ENCODE measurements at places on chromosomes 13 and 19.

GRCh38 chr19:57363688-57364181 is 384 bp downstream of the TRAPPC2B start:
- no peak for DNase-seq

- no peak for DNase-seq
These were observed 576.5 kb upstream of the ARGLU1 start for GRCh38 chr13:107144432-107144831.

- peak; percentile 64 for DNase-seq
These were observed 1.6 kb downstream of the GATAD2A start for GRCh38 chr19:19406878-19407632.

- DNase-seq: no peak
These were observed 9.2 kb downstream of the ADGRE2 start for GRCh38 chr19:14769201-14769600.

DNA sequence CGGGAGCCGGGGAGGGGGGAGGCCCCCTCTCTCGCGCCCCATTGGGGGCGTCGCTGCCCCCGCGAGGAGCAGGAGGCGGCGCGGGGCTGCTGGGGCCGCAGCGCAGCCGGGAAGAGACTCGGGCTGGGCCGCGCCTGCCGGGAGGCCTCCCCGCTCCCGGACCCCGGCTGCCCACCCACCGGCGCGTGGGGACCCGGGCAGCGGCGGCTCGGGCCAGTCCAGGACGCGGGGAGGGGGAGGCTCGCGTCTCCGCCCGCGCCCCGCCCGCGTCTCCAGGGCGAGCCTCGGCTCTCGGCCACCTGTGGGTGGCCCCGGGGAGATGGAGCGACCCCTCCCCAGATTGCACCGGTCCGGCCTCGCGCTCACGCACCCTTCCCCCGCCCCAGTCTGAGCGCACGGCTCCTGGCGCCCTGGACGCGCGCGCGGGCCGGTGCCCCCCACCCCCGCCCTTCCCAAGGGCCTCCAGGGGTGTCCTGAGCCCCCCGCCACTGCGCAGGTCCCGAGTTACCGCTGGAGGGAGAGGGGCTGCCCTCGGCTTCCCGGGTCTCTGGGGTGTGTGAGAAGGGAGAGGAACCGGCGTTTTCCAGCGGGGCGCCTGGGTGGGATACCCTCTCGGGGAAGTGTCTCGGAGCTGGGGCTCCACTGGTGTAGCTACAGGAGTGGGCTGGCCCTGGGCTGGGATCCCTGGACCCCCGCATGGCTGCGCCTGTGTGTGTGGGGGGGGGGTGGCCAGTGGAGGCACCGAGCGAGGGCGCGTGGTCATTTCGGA is 645 bp downstream of the PALM start:
- DNase-seq: no peak

- no peak for DNase-seq
These were observed at the start of gene CYP4F12 for GRCh38 chr19:15672580-15673175. TSS of gene CYP4F12 (plus strand) at chr19:15673087. CDS start at chr19:15673530, 443 bp downstream.

GRCh38 chr13:33258808-33259193 is 26.8 kb downstream of the STARD13 start:
- DNase-seq: no peak

- no peak for DNase-seq
These were observed 12.8 kb downstream of the ZNF791 start for GRCh38 chr19:12623361-12624031.

DNA sequence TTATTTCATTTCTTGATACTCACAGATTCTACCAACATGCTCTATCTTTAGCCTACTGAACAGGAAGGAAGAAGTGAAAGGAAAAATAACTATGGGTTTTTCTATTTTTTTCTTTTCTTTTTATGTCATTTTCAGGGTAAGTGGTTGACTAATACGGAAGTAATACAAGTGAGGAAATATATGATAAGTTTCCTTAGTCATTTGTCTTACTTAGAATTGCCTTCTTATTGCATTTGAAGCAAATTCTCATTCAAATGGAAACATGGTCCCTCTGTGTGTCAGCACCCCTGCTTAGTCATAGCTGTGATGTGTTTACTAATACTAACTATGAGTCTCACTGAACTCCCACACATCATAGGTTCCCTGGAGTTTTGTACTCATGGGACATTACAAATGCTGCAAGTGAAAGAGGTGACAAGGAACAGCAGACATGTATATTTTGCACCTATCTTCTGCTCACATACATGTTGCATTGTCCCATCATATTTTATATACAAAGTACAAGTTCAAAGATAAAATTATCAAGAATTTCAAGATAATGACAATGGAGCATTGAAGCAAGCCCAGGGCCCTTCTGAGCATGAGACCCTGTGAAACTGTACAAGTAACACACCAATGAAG is 60.1 kb downstream of the DCT start:
- DNase-seq: no peak

DNA sequence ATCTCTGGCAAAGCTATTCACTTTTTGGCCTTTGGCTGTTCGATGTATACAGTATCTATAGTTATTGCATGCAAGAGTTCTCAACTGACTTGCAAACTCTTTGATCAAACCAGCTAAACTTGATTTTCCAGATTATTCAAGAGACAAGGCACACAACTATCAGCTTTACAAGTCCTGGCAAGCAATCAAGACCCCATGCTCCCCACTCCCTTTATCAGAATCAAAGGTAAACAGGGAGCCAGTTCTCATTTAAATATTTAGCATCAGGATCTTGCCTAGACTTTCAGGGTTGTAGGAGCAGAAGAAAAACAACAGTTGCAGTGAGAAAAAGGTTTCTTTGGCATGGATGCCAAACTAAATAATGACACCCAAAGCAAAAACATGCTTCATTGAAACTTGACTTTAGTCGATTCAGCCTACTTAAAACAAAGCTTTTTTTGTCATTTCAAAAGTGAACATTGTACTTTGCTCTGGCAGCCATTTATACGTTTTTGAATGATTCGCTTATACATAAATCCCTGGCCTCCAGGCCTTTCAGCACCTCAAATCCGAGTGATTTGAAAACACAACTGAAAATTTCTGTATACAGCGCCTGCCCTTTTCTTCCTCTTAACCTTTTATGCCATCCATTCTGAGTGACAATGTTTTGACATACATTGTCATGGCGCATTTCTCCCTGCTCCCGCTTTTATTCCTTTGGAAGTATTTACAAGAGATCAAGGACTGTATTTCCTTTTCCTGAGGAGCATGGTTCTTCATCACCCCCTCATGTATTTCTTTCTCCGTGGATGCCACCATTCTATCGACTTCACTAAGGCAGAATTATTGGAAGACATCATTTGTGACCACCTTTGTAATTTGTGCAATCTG is 340.8 kb downstream of the KLF5 start:
- no peak for DNase-seq

DNA sequence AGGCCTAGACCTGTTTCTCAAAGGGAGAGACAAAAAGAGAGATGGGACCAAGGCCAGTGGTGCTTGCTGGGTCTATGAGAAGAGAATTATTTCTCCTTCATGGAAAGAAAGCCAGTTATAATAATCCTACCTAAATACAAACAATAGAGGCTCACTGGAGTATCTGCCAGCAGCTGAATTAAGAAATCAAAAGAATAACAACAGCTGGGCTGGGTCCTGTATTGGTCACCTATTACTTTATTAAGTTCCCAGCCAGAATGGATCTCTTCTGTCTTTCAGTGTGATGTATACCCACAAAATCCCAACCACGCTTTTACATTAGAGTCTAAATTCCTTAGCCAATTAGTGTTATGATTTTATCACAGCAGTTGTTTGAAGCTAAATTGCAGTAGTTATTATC is 297.8 kb upstream of the DACH1 start:
- DNase-seq: no peak

- DNase-seq: no peak
These were observed 67.3 kb downstream of the FOXO1 start for GRCh38 chr13:40599124-40599523.

DNA sequence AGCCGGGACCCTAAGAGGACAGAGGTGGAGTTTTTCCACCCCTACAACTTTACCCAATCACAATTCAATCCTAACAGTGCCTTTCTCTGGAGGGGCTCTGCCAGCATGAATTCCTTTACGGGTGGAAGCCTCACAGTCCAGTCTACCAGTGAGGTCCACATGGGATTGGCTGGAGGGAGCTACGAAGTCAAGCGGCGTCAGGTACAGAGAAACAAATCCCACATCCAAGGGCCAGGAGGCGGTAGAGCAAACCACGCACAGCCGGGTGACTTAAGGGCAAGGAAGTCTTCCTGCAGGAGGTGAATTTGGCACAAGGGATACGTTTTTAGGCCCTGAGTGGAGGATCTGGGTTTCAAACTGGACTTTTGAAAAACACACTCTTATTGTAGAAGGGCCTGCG is 199.6 kb downstream of the UQCRFS1 start:
- DNase-seq: no peak

DNA sequence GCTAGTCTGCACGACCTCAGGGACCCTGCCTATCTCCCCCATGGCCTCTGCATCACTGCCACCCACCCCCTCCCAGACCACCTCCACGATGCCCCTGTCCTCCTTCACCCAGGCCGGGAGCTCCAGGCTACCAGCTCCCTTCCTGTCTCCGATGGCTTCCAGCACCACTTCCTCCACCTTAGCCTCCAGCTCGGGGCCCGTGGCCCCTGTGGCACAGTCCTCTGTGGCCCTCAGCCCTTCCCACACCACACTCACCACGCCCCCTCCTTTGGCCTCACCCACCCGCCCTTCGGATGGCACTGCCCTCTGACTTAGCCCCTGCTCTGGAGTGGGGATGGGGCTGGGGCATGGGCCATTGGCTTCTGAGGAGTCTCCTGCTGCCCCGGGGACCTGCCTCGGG is 7.2 kb downstream of the PALM3 start:
- DNase-seq: no peak

- DNase-seq: no peak
These were observed 60.9 kb downstream of the GGACT start for GRCh38 chr13:100527644-100528043.

GRCh38 chr13:109728791-109729731 is 57.3 kb downstream of the IRS2 start:
- no peak for DNase-seq

GRCh38 chr13:26896986-26897668 is 136.5 kb upstream of the GPR12 start:
- DNase-seq: no peak

GRCh38 chr13:105377452-105377851 is 1158.0 kb downstream of the EFNB2 start:
- DNase-seq: no peak

DNA sequence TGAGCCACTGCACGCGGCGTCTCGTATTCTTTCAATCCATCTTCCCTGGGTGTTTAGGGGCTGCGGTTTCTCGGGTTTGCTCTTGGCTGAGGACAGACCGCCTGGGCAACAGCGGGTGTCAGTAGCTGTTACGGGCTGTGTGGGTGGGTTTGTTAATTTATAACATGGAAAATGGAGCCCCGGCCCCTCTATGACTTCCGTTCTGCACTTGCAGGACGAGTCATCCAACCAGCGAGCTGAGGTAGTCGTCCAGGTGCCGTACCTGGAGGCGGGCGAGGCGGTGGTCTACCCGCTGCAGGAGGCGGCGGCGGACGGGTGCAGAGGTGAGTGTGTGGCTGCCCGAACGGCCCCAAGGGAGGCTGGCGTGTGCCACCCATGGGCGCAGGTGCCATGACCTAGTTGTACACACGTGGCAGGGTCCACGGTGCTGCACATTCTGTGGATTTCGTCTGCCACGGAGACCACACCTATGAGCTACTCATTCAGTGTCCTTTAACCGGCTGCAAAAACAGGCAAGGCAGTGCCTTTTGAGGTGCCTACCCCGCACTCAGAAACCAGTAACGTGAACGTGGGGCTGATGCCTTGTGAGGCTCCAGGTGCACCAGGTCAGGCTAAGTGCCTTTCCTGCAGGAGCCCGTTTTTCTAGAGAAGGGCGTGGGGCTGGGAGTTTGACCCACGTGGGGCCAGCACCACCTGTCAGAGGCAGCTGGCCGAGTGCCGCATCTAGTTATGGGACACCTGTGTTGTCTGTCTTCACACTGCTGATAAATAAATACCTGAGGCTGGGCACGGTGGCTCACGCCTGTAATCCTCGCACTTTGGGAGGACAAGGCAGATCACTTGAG is 10.9 kb downstream of the POLR2E start:
- no peak for DNase-seq

GRCh38 chr13:51220706-51221105 is 1.5 kb upstream of the FAM124A start:
- no peak for DNase-seq

DNA sequence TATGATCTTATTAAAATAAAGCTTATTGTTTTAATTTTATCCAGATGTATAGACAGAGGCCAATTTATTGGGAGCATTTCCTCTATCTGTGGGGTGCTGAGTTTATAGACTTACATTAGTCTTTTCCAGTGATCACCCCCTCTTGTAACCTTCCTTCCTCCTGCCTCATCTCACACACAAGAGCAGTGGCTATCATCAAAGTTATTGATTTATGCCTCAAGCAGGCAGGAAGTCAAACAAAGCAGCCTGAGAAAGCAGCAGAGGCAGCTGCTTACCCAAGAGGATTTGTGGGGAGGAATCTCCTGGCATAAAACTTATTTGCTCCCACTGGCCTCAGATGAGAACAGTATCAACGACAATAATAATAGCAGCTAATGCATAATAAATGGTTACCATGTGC is 26.3 kb upstream of the DCLK1 start:
- no peak for DNase-seq

GRCh38 chr13:85545771-85546170 is 253.4 kb downstream of the SLITRK6 start:
- DNase-seq: no peak

DNA sequence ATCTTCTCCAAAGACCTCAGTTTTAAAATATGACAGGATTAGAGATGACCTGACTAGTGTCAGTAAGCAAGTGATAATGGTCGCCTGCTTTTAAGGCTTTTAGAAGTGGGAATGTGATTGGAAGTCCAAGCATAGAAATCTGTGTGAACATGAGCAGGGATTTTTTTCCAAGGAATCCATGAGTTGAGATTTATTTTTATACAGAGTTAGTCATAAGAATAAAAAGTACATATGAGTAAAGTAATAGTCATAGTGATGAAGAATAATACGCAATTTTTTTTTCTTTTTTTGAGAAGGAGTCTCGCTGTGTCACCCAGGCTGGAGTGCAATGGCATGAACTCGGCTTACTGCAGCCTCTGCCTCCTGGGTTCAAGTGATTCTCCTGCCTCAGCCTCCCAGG is 1.6 kb downstream of the ZNF546 start:
- no peak for DNase-seq

- DNase-seq: no peak
These were observed 15.0 kb downstream of the MRPS12 start for GRCh38 chr19:38945562-38946228.

GRCh38 chr13:44101347-44102083 is 221.8 kb downstream of the LACC1 start:
- no peak for DNase-seq

DNA sequence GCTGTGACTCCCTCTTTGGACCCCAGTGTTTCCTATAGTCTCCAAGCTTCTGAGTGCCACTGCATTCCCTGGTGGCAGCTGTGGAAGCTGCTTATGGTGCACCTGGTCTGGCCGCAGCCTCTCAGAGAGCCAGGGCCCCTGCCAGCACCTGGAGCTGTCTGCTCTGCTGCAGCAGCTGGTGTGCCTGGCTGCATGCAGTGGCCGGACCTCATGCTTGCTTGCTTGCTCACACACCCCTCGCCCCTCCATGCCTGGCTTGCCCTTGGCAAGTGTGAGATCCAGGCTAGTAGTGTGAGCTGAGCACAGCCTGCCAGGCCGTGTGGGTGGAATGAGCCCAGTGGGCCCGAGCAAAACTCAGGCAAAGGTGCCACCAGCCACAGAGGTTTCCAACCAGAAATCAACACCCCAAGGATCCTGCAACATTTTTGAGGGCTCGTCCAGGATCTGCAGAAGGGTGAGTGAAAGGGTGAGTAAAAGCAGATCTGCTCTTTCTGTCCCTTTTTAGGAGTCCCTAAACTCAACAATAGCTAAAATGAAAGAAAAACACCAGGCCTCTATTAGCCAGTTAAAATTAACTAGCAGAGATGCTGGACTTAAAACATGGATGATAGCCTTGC is 7.6 kb upstream of the MLLT1 start:
- DNase-seq: no peak
